Body of pancreas (tissue), 4 donors: ENCODE measurements at places on chromosomes 5 and 9.
A peak's percentile ranks its signal among the peaks of the same experiment; 100 is the strongest.

- peak overlapping the region; percentile 61 for H3K4me3 ChIP-seq
- peaks cover 46% of the 10 kb centered on the region for H3K4me1 ChIP-seq
- peaks cover 7% of the 10 kb centered on the region for H3K36me3 ChIP-seq
- DNase-seq: no peak
- H3K27ac ChIP-seq: peak overlapping the region; percentile 90
Measured at GRCh38 chr9:127449332-127449966, 1.8 kb downstream of the RPL12 start.

DNA sequence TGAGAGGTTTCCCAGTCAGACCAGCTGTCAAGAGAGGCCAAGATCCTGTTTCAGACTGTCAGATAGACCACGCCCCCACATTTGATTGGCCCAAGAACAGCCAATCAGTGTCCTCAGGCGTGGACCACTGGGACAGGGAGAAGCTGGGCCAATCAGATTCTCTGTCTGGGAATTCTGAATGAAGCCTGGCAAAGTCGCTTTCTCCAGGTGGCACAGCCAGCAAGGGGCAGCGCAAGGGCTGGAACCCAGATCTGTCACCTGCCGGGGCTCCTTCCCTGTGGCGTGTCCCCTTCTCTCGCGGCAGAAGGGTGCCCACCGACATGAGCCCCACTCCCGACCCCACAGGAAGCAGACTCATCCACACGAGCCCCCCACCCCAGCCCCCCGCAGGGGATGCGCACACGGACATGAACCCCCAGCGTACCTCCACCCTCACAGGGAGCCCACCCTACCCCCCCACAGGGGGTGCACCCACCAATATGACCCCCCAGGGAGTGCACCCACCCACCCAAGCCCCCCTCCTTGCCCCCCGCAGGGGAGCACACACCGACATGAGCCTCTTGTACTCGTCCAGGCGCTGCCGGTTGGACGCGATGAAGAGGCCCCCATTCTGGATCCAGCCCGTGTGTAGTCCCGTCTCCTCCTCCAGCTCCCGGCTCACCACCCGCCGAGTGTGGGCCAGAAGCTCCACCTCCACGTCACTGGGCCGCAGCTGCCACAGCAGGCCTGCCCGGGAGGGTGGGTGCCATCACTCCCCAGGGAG lies 6.1 kb downstream of the SARDH start:
- peak; percentile 91 for DNase-seq
- no peaks in the 10 kb centered on the region for H3K36me3 ChIP-seq
- H3K27ac ChIP-seq: no peak overlapping the region
- peaks cover 21% of the 10 kb centered on the region for H3K4me1 ChIP-seq

GRCh38 chr5:41253109-41253508 lies 39.8 kb upstream of the C6 start:
- H3K27ac ChIP-seq: no peak overlapping the region
- no peak for DNase-seq
- no peak overlapping the region for H3K4me3 ChIP-seq
- no peaks in the 10 kb centered on the region for H3K4me1 ChIP-seq
- no peaks in the 10 kb centered on the region for H3K36me3 ChIP-seq
- H3K27me3 ChIP-seq: no peaks in the 10 kb centered on the region

GRCh38 chr5:114296191-114296590 lies 65.7 kb upstream of the KCNN2 start:
- H3K27ac ChIP-seq: no peak overlapping the region
- no peaks in the 10 kb centered on the region for H3K4me1 ChIP-seq
- H3K27me3 ChIP-seq: no peaks in the 10 kb centered on the region
- H3K36me3 ChIP-seq: no peaks in the 10 kb centered on the region

- H3K27ac ChIP-seq: no peak overlapping the region
- no peaks in the 10 kb centered on the region for H3K27me3 ChIP-seq
- no peak for DNase-seq
- H3K36me3 ChIP-seq: no peaks in the 10 kb centered on the region
Measured at GRCh38 chr9:15150939-15151338, 156.1 kb downstream of the TTC39B start.

DNA sequence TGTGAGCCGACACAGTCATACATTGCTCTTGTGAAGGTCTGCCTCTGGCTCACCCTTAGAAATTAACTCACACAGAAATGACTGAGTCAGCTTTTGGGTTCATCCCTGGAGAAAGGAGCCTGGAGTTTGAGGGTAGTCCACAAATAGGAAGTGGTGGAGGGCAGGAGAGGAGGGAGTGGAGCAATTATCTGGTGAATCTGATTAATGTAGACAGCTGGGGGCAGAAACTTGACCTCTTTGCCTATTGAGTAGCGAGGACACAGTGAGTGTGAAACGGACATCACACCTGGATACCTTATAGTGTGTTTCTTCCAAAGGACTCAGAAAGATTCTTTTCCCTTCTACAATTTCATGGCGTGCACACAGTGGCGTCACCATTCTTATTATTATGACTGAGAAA lies 48.5 kb upstream of the MSX2 start:
- H3K27ac ChIP-seq: no peak overlapping the region
- no peaks in the 10 kb centered on the region for H3K36me3 ChIP-seq
- no peak for DNase-seq
- no peaks in the 10 kb centered on the region for H3K4me1 ChIP-seq
